AG04450 (cell line): ENCODE measurements at places on chromosomes 13 and 19.

GRCh38 chr13:112638919-112639318 is 50.9 kb upstream of the ATP11A start:
- DNase-seq, result no peak

- no peak for DNase-seq
Measured at GRCh38 chr13:19860884-19861655, 2.4 kb downstream of the ZMYM5 start.

- no peak for DNase-seq
Measured at GRCh38 chr19:13234518-13234917, 84.3 kb downstream of the IER2 start.

DNA sequence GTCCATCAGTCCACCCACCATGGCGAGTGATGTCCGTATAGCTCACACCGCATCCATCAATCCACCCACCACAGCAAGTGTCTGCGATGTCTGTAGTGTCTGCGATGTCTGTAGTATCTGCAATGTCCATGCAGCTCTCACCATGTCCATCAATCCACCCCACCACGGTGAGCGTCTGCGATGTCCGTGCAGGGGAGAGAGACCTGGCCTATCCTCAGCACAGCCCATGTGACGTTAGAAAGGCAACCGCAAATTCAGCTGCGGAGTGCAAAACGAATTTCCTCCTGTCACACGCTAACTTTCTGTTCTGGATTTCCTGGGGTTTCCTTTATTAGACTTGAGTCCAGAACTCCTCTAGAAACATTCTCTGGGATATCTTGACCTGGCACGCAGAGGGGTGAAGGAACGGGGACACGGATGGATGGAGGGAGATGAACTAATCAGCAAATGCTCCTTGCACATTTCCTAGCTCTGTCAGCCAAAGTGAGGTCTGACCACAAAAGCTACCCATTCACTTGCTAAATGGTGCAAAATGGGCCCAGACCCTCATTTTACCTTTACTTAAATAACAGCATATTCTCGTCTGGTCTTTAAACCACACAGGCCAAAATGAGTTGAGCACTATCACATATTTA is 18.3 kb downstream of the RASA3 start:
- no peak for DNase-seq

GRCh38 chr13:28047757-28048388 is 52.5 kb downstream of the FLT3 start:
- no peak for DNase-seq

DNA sequence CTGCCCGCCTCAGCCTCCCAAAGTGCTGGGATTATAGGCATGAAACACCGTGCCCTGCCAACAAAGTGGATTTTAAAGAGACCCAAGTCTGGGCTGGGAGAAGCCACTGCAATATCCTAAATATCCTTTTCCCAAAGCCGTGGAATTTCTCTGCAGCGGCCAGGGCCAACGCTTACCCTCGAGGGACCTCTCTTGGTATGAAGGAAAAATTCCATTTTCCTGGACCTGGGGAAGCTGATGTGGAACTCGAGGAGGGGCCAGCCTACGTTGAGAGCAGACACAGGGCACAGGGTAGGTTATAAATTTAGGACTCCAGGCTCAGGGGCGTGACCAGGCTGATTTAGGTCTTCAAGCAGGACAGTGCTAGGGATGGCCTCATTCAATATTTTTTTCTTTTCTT is 17.7 kb upstream of the UPF1 start:
- DNase-seq, result no peak

- DNase-seq, result no peak
Measured at GRCh38 chr19:50836543-50837195, 3.3 kb upstream of the KLK15 start.

DNA sequence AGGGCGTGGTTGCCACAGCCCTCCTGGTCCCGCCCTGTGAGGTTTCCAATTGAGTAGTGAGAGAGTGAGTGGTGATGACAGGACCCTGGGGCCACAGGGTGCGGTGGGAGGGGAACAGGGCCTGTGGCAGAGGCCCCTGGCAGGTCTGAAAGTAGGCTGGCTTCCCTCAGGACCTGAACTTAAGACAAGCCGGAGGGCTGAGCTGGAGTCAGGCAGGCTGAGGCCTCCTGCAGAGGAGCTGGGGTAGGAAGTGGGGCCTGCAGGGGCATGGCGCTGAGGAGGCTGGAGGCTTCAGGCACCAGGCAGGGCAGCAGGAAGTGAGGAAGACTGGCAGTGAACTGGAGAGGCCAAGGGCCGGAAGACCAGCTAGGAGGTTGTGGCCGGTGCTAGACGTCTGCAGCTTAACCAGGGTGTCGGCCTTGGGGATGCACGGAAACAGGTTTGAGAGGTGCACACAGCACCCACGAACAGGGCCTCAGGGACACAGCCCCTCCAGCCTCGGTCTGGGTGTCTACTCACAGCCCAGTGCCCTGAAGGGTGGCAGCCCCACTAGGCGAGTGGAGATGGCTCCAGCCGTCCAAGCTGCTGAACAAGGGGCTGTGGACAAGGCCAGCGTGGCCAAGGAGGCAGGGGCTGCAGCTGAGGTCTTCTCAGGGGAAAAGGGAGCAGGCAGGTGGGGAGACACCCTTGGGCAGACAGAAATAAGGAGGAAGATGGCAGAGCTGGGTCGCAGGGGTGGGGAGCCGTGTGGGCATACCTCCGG is 17.8 kb downstream of the POP4 start:
- DNase-seq, result no peak

DNA sequence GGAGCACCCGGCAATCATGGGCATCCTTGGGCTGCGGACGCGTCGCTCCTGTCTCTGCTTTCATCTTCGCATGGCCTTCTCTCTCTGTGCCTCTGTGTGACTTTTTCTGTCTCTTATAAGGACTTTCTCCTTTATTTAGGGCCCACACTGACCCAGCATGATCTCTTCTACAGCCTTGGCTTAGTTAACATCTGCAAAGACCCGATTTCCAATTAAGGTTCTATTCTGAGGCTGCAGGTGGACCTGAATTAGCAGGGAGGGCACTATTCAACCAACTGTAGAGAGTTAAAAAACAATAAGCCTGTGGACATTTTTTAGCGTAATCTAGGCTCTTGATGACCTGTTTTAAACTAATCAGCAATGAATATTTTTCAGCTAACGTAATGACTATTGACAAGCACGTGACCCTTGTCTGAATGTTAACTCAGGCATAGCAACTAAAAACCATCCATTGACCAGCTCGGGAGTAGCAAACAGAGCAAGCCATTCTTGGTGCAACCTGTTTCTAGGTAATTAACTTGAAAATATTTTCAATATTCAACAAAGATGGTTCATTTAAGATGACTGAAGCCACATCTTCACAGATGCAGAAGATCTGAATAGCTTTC is 15.2 kb downstream of the F10 start:
- DNase-seq, result no peak

DNA sequence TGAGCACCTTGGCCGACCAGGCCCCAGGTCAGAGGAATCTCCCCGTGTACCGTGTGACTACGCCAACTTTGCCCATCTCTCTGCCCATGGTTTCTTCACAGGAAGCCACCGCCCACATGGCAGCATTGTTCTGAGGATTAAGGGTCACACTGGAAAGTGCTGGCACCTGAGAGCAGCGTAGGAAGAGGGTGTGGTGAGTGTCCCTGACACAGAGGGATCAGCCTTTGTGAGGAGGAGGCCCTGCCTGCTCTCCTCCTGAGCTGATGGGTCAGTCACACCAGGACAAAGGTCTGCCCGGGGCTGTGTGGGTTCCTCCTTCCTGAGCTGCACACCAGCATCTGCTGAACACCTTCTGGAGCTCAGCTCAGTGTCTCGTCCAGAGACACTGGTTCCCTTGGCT is 32.2 kb upstream of the SLC15A1 start:
- DNase-seq, result no peak
